ENCODE measurements at places on chromosomes 6 and 20.

GRCh38 chr6:69887026-69887425, 20.7 kb downstream of the COL19A1 start:
- DNase-seq = no peak

DNA sequence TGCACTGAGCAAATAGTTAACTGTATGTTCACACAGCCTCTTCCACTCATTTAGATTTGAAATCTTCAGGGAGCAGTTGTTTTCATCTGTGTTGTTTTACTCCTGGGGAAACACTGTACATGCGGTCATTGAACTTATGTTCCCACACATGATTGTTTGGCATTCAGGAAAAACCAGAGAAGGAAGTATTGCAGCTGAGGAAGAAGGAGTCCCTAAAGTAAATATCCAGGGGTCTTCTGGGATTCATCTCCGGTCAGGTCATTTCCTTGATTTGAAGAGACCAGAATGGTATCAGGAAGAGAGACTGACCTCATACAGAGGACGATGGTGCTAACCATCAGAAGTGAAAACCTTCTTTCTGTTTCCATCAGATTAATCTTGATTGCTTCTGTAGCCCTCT, 52.5 kb downstream of the DCBLD1 start:
- no peak for DNase-seq

- DNase-seq = no peak
Observed at GRCh38 chr6:34465531-34466241, at the start of gene PACSIN1. Gene PACSIN1 (plus strand): TSS chr6:34466076. CDS start chr6:34526306, 60,230 bp downstream.

GRCh38 chr6:144931172-144932035, 646.3 kb downstream of the UTRN start:
- no peak for DNase-seq

DNA sequence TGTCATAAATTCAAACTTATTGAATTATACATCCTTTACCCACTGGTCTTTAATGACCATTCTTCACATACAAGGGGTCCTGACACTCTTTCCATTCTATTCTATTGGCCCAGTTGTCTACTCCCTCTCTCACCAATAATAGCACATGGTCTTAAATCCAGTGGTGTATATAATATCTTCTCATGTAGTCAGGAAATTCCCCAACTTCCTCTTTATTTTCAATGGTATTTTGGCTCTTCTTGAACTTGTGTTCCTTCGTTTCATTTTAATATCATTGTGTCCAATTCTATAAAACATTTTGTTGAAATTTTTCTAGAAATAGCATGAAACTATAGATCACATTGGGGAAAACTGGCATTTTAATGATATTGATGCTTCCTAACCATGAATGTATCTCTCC, 36.8 kb downstream of the PSMB9 start:
- DNase-seq = no peak

DNA sequence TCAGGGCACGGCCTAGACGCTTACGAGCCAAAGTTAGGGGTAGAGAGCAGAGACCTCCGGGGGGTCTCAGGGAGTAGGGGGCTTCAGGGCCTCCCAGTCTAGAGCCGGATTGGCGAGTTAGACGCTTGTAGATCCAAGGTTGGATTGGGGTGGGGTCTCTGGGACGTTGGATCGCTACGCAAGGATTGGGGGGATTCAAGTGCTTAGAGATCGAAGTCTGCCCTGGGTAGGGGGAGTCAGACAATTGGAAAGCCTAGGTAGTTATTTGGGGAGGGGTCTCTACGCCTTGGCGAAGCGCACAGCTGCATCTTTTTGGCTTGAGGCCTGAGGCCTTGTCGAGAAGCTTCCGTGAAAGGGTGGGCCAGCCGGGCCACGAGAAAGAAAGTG, 469 bp downstream of the STX16 start:
- no peak for DNase-seq

DNA sequence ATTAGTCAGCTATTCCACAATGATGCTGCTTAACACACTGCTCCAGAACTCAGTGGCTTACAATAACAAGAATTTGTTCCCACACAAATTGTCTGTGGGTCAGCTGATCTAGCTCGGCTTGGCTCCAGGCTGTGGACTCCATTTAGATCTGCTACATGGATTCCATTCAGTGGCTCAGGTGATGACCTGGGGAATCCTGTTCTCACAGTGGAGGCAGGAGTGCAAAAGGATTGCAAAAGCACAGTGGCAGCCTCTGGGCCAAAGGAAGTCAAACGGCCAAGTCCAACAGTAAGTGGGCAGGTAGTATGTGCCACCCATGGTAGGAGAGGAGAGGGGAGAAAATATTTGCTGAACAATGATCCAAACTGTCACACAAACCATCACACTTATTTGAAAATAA, 15.8 kb upstream of the LRRN4 start:
- no peak for DNase-seq

GRCh38 chr20:46509523-46509922, 3.8 kb downstream of the ZNF334 start:
- DNase-seq = no peak

DNA sequence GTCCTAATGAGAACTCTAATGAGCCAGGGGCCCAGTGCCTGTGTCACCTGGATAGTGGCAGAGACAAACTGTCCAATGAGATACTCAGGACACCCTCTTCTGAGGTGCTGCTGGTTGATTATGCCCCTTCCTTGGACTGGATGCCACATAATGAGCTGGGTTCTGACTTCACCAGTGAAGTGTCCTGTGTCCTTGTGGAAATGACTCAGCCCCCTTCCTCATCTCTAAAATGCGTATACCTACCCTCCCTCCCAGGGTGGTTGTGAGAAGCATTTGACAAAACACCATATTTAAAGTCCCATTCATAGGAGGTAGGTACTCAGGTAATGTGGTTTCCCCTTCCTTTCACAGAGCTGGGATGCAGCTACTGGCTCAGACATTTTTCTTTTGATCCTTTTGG, 28.4 kb upstream of the RNF24 start:
- DNase-seq = no peak

GRCh38 chr6:111938710-111939109, 65.5 kb upstream of the FYN start:
- peak; percentile 88 for DNase-seq

DNA sequence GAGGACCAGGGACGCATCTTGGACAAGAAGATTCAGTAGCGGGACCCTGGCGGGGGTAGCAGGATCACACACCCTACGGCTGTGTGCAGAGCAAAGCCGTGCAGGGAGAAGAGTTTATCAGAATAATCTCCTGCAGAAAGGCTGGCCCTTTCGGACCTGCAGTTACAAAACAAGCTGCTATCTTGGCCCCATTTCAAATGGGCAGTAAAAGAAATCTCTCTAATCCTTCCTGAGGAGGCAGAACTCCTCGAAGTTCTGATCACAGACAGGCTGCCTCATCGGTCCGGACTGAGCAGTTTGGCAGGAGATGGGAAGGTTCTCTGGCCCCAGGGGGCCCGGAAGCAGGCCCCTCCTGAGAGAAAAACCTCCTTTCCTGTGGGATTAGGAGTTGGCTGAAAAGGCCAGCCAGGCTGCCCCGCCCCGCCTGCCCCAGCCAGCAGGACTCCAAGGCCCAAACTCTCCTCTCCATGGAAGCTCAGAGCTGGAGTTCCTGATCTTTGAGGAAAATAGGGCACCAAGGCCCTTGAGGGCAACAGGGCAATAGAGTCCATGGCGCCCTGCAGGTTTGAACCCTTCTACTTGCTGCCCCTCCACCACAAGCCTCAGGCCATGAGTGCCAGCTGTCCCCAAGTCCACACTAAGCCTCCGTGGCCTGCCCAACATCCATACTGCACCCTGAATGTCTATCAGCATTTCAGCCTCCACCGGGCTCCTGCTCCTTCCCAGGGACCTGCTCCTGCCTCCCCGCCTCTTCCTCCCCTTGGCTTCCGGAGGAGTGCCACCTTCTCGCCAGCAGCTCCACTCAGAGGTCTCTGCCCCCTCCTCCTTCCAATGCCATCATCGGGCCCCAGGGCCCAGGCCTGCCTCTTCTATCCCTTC, 141.3 kb downstream of the PREX1 start:
- DNase-seq = no peak

DNA sequence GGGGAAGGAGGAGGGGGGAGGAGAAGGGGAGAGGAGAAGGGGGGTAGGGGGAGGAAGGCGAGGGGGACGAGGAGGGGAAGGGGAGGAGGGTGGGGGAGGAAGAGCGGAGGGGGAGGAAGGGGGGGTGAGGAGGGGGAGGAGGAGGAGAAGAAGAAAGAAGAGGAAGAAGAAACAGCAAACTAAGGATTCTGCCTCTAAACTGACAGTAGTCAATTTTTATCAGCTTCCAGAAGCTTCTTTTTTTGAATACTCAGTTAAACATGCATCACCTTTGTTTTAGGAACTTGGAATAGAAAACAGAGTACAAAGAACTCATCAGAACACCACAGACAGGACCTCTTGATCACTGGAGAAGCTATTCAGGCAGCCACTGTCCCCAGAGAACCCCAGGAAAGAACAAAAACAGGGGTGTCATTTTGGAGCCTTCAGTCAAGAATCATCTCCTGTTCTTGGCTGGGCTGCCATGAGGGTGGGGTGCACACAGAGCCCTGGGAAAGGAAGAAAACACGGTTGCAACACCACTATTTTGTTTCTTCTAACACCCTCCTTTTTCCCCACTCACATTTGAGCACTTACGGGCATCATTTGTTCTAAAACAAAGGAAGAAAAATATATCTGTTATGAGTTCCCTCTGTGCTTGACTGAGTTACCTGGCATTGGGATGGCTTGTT, 67.4 kb downstream of the TMEM170B start:
- no peak for DNase-seq

- DNase-seq = peak; percentile 47
Observed at GRCh38 chr20:47493175-47493962, 8.3 kb upstream of the NCOA3 start.

GRCh38 chr6:132703936-132704335, 9.9 kb downstream of the VNN1 start:
- no peak for DNase-seq

DNA sequence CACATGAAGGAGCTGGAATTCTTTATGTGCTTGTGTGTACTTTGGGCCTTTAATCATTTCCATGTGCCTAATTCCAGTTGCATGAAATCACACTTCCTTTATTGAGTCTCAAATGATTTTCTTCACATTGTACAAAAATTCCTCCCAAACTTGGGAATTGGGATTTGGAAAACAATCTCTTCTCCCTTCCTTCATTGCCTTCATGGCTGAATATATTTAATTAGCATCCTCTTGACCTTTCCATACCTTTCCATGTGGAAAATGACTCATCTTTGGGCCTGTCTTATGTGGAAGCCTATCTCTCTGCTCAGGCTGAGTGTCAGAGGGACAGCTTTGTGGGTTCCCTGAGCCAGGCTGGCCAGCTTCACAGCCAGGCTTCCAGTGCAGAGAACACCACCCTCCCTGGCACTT, 33.0 kb upstream of the CDH4 start:
- DNase-seq = peak; percentile 23

DNA sequence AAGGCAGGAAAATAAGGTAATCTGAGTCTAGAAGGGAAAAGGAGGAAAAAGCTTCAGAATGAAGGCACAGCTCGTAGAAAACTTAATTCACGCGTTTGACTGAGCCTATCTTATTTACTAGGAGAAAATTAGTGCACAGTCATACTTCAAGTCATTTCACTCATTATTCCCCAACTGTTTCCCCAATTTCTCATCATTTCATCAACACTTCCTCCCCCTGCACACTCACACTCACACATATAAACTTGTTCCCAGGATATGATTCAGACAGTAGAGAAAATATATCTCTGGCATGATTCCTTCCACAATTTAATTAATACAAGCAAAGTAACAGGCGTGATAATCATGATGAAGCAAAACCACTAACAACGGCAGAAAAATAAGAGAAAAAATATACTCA, 94.5 kb upstream of the F13A1 start:
- DNase-seq = no peak

GRCh38 chr20:49646126-49646525, 67.6 kb downstream of the B4GALT5 start:
- DNase-seq = no peak

DNA sequence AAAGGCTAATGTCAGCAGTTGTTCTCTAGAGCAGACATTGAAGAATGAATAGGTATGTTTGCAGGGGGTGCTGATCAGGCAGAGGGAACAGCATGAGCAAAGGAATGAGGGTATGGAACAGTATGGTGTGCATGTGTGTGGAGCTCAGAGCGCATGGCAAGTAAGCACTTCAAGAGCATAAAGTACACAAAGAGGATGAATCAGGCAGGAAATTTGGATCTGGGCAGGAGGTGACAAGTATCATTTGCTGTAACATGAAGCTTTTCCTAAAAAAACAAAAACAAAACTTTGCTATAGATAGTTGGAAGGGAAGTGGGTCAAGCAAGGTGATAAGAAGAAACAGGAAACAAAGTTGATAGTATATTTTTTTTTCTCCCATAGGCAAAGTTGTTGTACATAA, 746.8 kb downstream of the HDGFL1 start:
- DNase-seq = no peak

- no peak for DNase-seq
Observed at GRCh38 chr20:15248618-15249395, 911.4 kb upstream of the FLRT3 start.

- DNase-seq = no peak
Observed at GRCh38 chr6:22108199-22108598, 188.6 kb downstream of the PRL start.

GRCh38 chr6:108304646-108305045, 9.8 kb downstream of the AFG1L start:
- DNase-seq = no peak

- DNase-seq = no peak
Observed at GRCh38 chr6:29723666-29724588, 693 bp downstream of the HLA-F start.

DNA sequence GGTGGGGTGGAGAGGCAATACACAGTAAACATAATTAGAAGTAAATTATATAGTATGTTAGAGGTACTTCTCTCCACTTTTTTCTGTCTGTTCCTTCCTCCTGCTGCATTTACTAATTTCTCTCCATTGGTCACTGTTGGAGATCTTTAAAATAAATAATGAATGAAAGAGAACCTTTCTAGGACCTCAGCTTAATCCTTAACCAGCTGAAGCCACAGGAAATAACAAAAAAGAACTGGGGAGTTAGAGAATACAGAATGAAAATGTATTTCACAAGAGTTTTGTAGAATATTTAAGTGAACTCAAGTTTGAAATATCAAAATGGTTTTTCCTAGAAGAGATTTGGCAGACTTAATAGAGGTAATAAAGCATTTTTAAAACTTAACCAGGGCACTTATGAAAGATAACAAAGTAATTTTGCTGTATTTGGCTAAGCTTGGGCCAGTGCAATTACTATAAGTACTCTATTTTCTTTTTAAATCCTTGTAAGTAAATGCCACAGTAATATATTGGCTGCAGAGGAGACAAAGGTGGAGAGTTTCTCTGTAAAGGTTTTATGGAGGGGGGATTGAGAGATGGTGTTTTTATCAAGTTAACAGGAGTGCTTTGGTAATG, 405.0 kb downstream of the CDKAL1 start:
- no peak for DNase-seq

- DNase-seq = no peak
Observed at GRCh38 chr20:17678886-17679285, 3.2 kb downstream of the RRBP1 start.

GRCh38 chr20:39398656-39399055, 436.5 kb downstream of the DHX35 start:
- no peak for DNase-seq

DNA sequence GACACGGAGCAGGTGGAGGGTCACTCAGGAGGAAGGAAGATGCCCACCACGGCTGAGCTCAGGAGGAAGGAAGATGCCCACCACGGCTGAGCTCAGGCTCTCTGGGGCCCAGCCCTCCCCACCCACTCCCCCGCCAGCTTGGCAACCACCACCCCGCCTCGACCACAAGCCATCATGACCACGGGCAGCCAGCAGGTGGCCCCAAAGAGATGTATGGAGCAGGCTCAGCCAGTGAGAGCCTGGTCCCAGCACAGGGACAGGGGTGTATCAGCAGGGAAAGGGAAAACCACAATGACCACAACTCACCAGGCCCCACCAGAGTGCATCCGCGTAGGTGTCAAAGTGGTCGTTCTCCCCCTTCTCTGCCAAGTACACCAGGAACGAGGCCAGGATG, 30.4 kb downstream of the KCNQ2 start:
- no peak for DNase-seq

GRCh38 chr6:133841176-133841575, 47.7 kb upstream of the TCF21 start:
- DNase-seq = no peak

Measured in skeletal muscle cell (primary cell).